ENCODE measurements at places on chromosomes 16 and 17.

DNA sequence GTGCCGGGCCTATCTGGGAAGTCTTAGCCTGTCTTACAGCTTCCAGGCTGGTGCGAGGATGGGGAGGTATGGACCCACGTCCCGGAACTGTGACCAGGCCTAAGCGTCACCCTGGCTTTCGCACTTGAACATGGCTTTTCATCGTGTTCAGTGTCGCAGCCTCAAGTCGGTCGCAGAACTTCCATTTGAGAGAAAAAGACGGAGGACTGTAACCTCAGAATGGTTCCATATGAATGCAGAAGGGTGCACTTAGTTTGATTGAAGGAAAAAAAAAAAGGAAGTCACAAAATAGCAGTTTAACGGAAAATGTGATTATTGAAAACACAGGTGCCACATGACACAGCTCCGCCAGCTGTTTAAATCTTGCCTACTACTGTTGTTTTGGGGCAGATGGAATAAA, 30.2 kb upstream of the JPT2 start:
- DNase-seq: no peak

GRCh38 chr16:561957-562938, 2.1 kb downstream of the PRR35 start:
- DNase-seq: peak; percentile 42

DNA sequence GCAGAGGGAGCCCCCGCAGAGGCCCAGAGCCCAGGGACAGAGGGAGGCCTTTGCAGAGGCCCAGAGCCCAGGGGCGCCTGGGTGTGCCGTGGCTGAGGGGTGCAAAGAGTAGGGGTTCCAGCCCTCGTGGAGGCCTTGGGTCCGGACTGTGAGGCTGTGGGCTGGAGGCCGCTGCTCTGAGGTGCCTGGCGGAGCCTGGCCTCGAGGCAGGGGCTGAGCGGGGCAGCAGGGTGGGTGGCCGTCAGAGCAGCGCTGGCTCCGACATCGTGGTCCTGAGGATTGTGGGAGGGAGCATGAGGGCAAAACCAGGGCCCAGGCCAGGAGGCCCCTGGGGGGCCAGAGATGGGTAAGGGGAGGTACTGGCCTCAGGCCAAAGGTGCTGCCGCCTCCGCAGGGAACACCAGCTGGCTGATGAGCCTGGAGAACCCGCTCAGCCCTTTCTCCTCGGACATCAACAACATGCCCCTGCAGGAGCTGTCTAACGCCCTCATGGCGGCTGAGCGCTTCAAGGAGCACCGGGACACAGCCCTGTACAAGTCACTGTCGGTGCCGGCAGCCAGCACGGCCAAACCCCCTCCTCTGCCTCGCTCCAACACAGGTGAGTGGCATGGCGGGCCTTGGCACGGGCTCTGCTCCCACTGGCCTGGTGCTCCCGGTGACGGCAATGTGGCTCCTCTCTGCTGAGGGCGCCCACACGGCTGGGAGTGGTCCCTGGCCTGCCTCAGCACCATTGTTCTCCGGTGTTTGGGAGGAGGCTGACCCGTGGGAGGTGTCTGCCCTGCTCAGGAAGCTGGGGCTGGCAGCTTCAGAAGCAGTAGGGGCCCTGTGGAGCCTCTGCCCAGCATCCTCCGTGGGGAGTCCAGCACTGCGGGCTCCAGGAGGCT, 33.7 kb downstream of the TSC2 start:
- DNase-seq: peak; percentile 42

DNA sequence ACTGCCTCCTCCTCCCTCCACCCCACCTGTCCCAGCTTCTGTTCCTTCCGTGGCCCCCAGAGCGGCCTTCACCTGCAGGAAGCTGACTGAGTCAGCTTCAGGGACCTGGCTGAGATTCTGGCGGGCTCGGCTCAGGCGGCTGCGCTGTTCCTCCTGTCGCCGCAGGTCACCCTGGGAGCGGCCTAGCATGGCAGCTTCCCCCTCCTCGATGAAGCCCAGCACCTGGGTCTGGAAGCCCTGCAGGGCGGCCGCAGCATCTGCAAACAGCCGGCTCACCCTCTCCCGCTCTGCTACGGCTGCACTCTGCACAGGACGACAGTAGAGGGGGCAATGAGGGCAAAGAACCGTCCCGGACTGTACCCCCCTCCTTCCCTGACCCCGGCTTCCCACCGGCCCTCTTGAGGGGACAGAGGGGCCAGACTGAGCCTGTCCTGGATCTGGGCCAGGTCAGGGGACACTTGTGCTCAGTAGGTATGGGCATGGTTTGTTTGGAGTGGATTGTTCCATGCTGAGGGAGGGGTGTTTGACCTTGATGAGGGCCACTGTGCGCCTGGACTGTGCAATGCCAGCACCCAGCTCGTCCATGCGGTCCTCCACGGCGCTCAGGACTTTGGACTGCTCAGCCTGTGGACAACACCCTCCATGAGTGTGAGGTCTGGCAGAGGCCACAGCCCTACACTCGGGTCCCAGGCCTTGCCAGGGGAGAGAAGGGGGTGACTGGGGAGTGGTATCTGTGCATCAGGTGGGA, 2.0 kb downstream of the TRIM47 start:
- peak; percentile 96 for DNase-seq

DNA sequence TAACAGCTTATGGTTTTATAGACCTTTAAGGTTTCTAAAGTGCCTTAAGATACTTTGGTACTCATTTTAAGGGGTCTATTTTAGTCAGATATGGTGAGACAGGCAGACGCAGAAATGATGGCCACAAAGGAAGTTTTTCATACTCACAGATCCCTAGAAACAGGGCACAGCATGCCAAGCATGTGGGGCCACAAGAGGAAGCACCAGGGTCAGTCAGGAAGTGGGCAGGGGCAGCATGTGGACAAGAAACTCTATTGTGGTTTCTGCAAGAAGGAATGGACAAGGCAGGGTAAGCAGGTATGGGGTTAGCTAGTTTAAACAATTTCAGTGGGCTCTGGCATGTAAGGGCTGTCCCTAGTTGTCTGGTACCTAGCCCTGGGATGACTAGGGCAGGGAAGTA, 8.5 kb downstream of the EFCAB3 start:
- no peak for DNase-seq

GRCh38 chr17:2453325-2453724, 52.5 kb upstream of the MNT start:
- DNase-seq: peak; percentile 87

GRCh38 chr17:43854498-43854897, 7.5 kb downstream of the CD300LG start:
- DNase-seq: no peak

DNA sequence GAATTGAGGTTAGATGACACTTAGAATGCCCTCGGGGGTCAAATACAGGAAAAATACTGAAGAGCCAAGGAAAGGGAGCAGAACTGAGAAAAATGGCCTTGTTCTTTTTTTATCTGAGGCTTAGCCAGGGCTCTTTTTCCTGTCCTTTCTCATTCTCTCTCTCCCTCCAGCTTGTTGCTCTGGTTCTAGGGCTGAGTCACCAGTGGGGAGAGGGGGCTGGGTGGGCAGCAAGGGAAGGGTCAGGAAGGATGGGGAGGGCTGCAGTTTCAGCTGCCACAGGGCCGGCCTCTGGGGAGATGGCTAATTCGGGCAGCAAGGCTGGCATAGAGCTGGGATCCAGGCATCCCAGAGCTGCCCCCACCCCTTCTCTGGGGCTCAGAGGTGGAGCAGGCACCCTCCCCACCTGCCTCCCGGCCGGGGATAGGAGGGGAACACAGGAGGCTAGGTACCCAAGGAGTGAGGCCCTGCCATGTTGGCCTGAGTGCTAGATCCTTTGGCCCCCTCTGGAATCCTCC, 3.9 kb downstream of the ITGA3 start:
- DNase-seq: no peak

DNA sequence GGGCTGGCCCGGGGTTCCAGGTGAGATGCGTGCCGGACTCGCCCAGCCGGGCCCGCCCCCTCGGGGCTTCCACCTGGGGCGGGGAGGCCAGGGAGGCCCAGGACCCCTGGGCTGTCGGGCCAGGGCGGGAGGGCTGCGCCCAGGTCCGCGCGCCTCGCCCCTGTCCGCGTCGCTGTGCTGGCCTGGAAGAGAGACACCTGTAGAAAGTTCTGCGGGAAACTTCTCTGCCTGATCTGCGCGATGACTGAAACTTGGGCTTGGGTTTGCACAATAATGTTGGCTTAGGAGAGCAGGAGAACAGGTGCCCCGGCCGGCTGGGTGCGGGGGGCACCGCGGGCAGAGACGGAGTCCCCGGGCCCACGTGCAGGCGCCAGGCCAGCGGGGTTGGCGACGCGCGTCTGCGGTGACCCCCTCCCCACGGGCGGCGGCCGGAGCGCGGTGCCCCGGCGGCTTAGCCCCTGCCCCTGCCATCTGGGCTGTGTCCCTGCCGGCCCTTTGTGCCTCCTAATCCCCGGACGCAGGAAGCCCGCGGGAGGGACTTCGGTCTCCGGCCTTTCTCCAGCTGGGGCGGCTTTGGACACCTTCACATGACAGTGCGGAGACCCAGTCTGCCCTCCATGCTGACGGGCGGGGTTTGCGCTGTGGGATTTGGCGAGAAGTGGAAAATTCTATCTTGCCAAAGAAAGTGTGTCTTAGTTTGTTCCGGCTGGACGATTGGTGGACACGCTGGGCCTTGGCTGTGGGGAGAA, 483 bp downstream of the LLGL2 start:
- DNase-seq: peak; percentile 82

GRCh38 chr16:8199390-8199789, 390.9 kb downstream of the TMEM114 start:
- no peak for DNase-seq

DNA sequence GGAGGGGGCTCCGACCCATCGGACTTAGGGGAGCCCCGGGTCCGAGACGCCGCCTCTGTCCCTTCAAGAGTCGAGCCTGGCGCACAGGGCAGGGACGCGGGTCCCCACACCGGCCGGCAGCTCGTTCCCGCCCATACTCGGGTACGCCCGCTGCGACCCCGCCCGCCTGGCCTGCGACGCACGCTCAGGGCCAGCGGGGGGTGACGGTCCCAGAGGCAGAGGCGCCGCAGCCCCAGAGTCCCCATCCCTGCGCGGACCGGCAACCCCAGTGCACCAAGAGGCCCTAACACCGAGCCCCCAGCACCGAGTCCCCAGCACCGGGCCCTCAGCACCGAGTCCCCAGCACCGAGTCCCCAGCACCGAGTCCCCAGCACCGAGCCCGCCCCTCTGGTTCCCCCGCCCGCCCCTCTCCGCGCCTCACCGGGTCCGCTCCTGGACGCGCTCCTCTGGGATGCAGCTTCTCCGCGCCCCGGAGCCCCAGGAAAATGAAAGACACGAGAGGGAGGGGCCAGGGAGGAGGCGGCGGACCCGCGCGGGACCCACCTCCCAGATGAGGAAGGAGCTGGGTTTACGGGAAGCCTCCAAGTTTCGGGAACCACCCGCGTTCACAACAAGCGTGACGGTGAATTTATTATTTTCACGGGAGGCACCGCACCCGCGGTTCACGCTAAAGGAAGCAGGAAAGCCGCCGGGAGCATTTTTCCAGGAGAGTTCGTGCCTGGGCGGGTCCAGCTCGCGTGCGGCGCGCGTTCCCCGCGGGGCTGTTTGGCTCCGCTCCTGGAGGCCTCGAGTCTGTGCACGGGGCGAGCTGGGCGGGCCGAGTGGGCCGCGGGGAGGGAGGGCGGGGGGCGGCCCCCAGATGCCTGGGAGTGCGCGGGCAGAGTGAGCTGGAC, at the start of gene SECTM1:
TSS of gene SECTM1 (minus strand) at position 488 of the 893 bp plus-strand sequence. CDS start 6,526 bp downstream, outside the sequence.
- peak; percentile 74 for DNase-seq

DNA sequence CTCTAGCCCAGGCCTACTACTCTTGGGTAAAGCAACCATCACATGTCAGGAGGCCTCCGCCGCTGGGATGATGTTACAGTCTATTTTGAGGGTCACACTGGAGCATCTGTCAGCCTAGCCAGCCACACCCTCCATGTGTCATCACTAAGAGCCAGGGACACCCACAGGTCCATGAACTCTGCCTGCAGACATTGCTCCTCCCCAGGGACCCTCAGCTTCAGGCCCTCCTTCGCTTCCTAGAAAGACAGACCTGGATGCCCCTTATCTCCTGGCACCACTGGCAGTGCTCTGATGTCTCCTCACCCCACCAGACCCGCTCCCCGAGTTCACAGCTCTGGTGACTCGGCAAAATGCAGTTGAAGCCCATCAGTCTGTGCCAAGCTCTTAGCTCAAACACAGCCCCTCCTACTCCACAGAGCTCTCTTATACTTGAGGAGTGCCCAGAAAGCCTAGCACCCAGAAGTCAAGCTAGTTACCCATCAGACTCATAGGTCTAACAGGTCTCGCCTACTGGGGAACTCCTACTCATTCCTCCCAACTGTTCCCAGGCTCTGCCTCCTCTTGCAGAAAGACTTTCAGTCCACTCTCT, 5.9 kb downstream of the RANBP10 start:
- DNase-seq: no peak

DNA sequence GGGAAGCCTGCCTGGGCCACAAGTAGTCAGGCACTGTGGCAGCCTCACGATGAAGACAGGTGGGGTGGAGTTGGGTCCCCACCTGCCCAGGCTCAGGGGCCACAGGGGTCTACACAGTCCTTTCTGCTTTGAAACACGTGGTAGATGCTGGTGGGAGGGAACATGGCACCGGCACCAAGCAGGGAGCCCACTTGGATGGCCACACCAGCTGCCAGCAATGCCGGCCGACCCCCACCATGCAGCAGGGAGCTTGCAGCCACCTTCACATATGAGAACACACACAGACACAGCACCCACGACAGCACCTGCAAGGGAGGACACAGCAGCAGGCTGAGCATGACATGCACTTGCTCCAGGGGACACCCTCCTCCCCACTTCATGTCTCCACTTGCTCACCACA, 2.4 kb downstream of the SLC52A1 start:
- DNase-seq: no peak

DNA sequence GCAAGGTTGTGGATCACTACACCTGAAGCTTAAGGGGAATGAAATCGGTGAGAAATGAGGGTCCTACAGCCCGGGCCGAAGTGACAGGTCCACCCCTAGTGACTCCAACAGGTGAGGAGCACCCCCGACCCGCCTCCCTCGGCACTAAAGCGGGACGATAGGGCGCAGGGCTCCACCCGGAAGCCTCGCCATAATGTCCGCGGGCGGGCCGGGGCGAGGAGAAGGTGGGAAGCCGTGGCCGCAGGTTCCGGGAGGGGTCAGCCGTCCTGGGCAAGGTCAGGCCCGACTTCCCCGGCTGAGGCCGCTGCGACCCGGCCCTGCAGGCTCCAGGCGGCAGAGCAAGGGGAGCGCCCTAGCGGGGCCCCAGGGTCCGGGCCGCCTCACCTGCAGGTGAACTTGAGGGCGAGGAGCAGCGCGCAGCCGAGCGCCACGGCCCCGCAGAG, 543 bp downstream of the TXNDC11 start:
- peak; percentile 69 for DNase-seq

Data from DMS53 (cell line).